Cortex of kidney (tissue), 1 donor: ENCODE measurements at places on chromosomes 1 and 21.

- DNase-seq: no peak
Observed at GRCh38 chr1:154880671-154881070, 10.6 kb upstream of the KCNN3 start.

GRCh38 chr1:244322791-244323521 lies 128.8 kb downstream of the ADSS2 start:
- DNase-seq: no peak

DNA sequence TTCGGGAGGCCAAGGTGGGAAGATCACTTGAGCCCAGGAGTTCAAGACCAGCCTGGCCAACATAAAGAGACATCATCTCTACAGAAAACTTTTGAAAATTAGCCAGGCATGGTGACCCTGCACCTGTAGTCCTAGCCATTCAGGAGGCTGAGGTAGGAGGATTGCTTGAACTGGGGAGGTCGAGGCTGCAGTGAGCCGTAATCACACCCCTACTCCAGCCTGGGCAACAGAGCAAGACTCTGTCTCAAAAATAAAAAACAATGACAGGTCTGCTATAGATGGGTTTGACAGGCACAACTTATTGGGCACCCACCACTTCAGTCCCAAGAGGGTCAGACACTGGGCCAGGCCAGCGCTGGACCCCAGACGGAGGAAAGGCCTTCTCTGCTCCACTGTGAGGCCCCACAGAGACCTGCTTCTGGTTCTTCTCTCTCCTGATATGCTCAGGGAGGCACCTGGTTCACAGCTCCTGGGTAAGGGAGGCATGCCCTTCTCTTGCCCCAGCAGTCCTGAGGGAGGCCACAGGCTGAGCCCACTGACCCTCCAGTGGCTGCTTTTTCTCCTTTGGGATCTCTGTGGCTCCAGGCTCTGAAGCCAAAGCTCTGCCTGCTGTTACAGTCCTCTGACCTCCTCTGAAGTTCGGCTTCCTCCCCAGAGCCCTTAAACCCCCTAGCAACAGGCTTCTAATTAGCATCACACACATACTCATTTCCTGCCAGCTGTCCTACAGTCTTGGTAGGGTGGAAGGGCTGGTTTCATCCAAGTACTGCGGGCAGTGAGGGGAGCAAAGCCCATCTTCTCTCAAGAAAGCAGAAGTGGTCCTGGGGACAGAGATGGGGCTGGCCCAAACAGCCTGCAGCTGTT lies 14.4 kb downstream of the S100A16 start:
- DNase-seq: no peak

GRCh38 chr1:88649932-88650331 lies 34.1 kb upstream of the PKN2 start:
- no peak for DNase-seq

GRCh38 chr1:238681451-238681850 lies 704.9 kb upstream of the CHRM3 start:
- DNase-seq: no peak

GRCh38 chr1:30102605-30103004 lies 620.8 kb downstream of the MATN1 start:
- no peak for DNase-seq

DNA sequence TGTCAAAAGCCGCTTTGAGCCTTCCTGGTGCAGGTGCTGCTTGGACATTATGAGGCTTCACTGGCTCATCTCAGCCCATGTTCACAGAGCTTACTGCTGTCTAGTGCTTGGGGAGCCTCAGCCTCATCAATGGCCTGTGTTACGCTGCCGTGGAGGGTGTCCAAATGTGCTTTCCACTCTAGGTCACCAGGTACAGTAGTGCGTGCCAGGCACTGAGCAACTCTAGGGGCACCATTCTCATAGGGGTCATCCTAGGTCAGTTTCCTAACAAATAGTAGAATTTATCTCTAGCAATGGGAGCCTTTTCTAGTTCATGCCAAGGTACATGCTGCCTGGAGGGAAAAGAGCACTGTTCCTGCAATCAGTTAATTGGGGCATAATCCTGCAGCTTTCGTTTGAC lies 193.8 kb downstream of the DYRK1A start:
- no peak for DNase-seq

DNA sequence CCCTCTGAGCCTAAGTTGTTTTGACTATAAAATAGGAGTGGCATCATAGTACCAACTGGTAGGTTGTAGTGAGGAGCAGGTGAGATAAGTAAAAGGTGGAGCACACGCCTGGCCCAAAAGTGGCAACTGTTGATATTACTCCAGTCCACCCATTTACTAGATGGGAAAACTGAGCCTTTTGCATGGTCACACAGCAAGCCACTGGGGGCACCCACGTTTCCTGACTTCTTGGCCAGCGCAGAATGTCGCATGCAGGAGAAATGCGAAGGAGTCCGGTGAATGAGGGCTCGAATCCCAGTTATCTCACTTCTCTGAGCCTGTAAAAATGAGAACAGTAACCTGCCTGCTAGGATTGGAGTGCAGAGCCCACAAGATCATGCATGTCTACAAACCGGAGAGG lies 20.8 kb downstream of the GRHL3 start:
- DNase-seq: no peak

GRCh38 chr1:78645723-78646122 lies 3.9 kb upstream of the IFI44 start:
- no peak for DNase-seq

GRCh38 chr1:208030288-208031091 lies 119.6 kb upstream of the CD34 start:
- no peak for DNase-seq

GRCh38 chr1:173255214-173255813 lies 48.2 kb upstream of the TNFSF4 start:
- no peak for DNase-seq

GRCh38 chr1:220966881-220967611 lies 87.8 kb downstream of the HLX start:
- no peak for DNase-seq

DNA sequence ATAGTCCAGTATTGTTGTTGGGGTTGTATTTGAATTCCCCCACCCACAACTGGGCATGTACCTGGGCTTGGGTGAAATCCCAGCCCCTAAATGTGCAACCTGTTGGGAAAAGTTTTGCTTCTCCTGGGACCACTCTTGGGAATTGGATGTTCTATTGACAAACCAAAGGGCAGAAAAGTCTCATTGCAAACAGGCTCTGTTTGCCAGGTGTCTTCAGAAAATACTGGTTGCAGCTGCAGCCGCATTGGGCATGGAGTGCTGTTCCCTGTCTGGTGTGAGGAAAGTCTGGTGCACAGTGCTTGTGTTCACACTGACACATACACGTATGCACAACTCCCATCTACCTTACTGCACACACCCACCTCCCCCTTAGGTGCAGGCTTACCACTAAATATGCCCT lies 12.1 kb downstream of the PTPRU start:
- DNase-seq: no peak

DNA sequence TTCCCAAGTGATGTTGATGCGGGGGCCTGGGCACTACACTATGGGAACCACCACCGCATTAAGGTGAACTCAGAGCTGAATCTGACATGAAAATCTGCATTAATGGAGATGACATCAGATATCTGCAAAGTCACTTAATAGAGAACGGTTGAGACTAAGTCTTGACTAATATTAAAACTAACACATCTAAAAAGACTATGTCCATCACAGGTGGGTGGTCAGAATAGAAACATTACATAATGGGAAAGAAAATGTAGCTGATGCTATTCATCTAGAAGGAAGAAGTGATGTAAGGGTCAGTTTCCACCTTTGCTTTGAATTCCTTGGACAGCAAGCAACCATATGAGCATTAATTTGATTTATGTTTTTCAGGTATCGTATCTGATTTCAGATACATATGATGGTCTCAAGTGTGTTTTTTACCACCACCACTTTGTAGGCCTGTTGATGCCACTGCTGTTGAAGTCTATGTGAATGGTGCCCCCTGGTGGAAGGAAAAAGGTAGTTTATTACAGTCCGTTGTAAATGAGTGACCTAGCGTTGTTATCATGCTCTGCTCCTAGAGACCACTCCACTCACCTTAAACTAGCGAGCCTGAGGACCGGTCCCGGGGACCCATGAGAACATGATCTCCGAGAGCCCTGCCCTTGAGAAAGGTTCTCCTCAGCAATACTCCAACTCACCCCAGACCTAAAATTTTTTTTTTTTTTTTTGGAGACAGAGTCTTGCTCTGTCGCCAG lies 73.5 kb downstream of the BACH1 start:
- no peak for DNase-seq

DNA sequence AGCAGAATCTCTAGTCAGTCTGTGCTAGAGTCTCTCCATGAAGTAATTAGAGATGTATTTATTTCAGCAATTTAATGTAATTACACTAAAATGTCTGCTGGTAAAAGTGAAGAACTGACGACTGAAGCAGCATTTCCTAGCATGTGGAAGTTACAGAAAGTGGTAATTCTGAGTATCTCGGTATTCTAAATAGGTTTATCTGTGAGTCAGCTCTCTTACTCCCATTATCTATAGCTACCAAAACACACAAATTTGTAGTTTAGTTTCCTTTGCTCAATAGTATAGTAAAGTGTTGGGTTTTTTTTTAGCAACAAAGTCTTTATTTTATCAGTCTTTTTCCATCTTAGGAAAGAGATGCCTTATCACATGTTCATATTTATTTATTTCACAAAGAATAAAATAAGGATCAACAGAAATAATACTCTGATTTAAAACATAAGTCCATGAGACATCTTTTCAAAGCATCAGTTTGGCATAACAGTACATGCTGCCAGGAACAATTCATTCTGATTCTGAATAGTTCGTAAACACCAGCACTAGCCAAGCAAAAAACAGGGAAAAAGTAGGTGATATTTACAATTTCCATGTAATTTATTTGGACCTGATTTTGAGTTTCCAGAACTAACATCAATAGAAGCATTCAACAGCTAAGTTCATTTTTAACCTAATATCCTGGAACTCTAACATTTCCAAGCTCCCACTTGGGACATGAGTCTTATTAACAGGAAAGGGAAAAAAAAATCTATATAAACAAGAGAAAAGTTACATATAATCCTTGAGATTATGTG lies 76.3 kb downstream of the KCNT2 start:
- no peak for DNase-seq

- DNase-seq: no peak
Observed at GRCh38 chr1:171934664-171935063, 93.4 kb downstream of the DNM3 start.

GRCh38 chr21:31092832-31093625 lies 54.8 kb upstream of the KRTAP19-8 start:
- no peak for DNase-seq
